ENCODE measurements at places on chromosomes 1 and 21. TPM values are rescaled to one million over a fixed set of nuclear protein-coding genes. Genes with fewer than 3 reads are reported as not detected.

RORC gene
- total RNA-seq, result not detected

MPL gene
- not detected for total RNA-seq

LYPD8 gene
- 0.56 TPM for total RNA-seq

GRIK1 gene
- total RNA-seq, result not detected

SV2A gene
- 31.2 TPM for total RNA-seq

LCE3D gene
- total RNA-seq, result not detected

RNU1-3 gene
- total RNA-seq, result under 0.01 TPM

LAMC1 gene
- 440 TPM for total RNA-seq

RCC1 gene
- 80.3 TPM for total RNA-seq

AIRE gene
- not detected for total RNA-seq

ZNF648 gene
- 0.38 TPM for total RNA-seq

ERG gene
- not detected for total RNA-seq

PEX14 gene
- total RNA-seq, result 21.0 TPM

MX1 gene
- total RNA-seq, result 7.7 TPM

DMRTA2 gene
- 0.24 TPM for total RNA-seq

RCSD1 gene
- total RNA-seq, result not detected

JAM2 gene
- not detected for total RNA-seq

RC3H1 gene
- total RNA-seq, result 13.7 TPM

Data from A375 (cell line).